ENCODE measurements at places on chromosomes 5 and 9. TPM values are rescaled to one million over a fixed set of nuclear protein-coding genes. Genes with fewer than 3 reads are reported as not detected.

Gene MYOT
- not detected for total RNA-seq

Gene PCDHB12
- not detected for total RNA-seq

Gene ZSWIM6
- total RNA-seq: 5.7 TPM

Gene CDH12
- total RNA-seq: not detected

Gene GABRP
- total RNA-seq: not detected

Gene TICAM2
- 2.0 TPM for total RNA-seq

Gene KIF20A
- 55.5 TPM for total RNA-seq
